Globus pallidus (tissue), 1 donor: ENCODE measurements at places on chromosomes 6 and 20.
A peak's percentile ranks its signal among the peaks of the same experiment; 100 is the strongest.

GRCh38 chr6:22025468-22026163, 271.2 kb downstream of the PRL start:
- DNase-seq, result peak; percentile 43

GRCh38 chr20:33568868-33569801, 79.2 kb downstream of the CBFA2T2 start:
- no peak for DNase-seq

GRCh38 chr6:145815309-145816274, 997 bp upstream of the FBXO30 start:
- DNase-seq, result peak; percentile 29

- no peak for DNase-seq
Observed at GRCh38 chr20:40953856-40954255, 74.8 kb upstream of the TOP1 start.

- peak; percentile 31 for DNase-seq
Observed at GRCh38 chr6:168616816-168617765, 176.1 kb downstream of the SMOC2 start.

GRCh38 chr20:42862446-42862845, 327.3 kb downstream of the PTPRT start:
- no peak for DNase-seq

DNA sequence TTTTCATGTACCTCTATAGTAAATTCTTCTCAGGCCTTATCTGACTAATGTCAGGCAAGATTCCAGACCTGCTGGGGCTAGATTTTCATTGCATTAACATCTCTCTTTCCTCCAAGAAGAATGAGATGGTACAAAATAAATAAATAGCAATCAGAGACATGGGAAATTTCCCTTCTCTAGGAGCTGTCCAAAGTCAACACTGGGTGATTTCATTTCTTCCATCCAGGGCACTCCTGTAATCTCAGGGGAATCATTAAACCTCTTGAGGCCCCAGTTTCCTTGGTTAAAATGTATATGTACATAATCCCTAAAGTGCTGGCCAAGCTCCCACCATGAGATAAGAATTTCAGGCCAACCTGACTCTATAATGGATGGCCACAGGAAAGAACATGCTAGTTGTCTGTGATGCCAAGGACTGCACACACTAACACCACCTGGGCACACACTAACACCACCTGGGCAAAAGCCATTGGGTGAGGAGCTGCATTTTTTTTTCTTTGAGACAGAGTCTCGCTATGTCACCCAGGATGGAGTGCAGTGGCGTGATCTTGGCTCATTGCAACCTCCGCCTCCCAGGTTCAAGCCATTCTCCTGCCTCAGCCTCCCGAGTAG, 912 bp downstream of the IL17F start:
- DNase-seq, result no peak

DNA sequence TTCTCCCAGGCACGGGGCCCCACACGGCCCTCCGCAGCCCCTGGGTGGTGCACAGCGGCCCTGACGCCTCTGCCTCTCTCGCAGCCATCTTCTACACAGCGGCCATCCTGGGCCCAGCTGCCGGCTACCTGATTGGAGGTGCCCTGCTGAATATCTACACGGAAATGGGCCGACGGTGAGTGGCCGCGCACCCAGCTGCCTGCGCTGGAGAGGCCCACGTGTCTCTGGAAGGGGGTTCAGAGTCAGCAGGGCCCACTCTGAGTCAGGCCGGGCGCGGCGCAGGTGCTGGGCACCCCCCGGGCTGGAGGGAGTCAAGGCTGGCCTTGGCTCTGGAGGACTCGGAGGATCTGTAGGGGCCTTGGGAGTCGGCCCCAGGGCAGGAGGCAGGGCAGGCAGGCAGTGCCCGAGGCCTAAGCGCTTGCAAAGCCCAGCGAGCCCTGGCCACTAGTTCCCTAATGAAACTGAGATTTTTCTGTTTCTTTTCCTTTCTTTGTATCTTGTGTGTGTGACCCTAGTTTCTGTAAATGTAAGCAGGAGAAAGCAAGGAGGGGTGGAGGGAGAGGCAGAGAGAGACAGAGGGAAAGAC, 16.4 kb downstream of the SLCO4A1 start:
- DNase-seq, result no peak

GRCh38 chr6:22222469-22222868, 74.4 kb downstream of the PRL start:
- no peak for DNase-seq

DNA sequence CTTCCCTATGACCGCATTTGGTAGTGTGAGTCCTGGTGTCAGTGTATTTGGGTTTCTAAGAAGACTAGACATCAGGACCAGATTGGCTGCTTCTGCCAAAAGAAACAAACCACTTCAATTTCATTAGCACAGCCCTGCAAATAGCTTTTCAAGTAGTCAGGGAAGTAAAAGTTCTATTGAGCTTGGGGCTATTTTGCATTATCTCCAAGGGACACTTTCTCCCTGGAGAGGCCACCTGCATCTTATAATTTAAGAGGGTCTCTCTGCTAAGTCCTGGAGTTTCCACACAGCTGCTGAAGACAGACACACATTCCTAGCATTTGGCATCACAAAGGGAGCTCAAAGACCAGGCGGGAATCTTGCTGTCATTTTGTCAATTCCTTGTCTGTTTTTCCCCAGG, 141.2 kb downstream of the BMP2 start:
- DNase-seq, result no peak

- no peak for DNase-seq
Observed at GRCh38 chr20:5703681-5704101, 46.5 kb upstream of the SHLD1 start.

GRCh38 chr6:130908188-130908587, 81.0 kb downstream of the SMLR1 start:
- no peak for DNase-seq

DNA sequence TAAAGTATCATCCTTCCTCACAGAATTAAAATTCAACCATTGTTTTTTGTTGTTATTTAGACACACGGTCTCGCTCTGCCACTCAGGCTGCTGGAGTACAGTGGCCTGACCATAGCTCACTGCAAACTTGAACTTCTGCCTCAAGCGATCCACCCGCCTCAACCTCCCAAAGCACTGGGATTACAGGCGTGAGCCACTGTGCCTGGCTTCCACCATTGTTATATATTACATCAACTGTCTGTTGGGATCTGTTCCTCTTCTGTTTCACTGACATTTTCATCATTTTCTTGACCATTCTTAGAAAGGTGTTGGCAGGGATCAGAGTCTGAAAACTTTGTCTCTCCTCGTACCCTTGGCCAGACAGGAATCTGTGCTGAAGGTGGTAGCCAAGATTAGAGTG, 21.3 kb upstream of the TULP1 start:
- no peak for DNase-seq

DNA sequence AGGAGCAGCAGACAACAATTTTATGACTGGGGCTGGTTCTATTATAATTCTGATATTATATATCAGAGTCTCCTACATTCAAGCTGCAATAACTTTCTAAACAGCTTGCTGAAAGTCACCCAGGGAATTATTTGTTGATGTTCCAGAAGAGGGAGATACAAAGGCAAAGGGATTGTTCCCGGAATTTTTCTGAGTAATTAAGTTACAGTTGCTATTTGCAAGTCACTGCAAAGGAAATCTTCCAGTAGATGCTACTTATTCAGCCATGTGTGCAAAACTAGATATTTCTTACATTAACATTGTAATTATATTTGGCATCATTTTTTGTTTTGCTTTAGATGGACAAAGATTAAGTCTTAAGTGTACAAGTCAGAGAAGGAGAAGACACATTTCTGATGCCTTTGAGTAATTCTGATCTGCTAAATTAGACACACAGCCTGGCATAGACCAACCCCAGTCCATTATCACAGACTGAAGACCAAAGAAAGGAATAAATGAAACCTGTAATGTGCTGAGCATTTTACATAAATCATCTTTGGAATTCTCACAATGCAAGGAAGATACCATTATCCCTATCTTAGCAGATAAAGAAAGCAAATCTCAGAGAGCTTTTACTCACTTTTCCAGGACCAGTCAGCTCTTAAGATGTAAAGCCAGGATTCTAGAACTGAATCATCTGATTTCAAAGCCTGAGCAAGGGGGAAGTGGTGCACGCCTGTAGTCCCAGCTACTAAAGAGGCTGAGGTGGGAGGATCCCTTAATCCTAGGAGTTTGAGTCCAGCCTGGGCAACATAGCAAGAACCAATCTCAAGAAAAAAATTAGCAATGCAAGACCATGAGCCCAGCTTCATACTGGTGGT, 62.6 kb upstream of the AKAP12 start:
- DNase-seq, result no peak

- DNase-seq, result peak; percentile 21
Observed at GRCh38 chr20:63434599-63435378, 37.7 kb downstream of the KCNQ2 start.

- no peak for DNase-seq
Observed at GRCh38 chr6:4817551-4817950, 41.3 kb downstream of the CDYL start.

DNA sequence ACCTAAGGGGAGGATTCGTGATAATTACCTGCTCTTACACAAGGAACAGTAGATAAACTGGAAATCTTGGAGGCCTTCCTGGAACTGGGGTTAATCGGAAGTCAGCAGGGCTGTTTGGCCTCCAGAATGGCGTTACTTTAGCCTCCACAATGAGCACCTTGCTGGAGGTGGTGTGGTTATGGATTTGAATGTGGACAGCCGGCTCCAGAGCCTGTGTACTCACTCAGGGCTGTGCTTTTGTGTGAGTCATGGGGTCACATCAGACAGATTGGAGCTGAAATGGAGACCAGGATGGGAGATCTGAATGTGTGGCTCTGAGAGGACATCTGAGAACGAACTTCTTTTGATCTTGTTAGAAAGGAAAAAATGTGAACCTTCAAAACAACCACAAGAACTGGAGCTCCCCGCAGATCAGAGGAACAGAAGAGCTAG, 30.4 kb downstream of the IGF2R start:
- DNase-seq, result no peak

DNA sequence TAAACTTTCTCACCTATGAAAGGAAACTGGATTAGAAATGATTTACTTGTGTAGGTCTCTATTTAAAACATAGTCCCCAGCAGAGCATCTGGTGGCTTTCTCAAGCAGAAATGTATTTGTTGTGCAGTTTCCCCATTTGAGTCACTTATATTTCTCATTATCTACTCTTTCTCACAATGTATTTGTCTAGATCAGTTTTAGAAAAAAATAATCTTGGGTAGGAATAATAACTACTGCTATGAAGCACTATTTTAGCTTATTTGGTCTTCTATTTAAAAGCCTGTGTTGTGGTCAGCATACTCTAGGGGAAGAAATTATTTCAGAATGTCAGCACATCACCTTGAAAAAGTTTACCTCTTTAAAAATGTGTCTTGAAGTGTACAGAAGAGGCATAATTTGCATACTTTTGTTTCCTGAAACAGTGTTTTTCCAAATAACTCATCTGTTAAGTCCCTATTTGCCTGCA, 60.9 kb upstream of the PRL start:
- no peak for DNase-seq

DNA sequence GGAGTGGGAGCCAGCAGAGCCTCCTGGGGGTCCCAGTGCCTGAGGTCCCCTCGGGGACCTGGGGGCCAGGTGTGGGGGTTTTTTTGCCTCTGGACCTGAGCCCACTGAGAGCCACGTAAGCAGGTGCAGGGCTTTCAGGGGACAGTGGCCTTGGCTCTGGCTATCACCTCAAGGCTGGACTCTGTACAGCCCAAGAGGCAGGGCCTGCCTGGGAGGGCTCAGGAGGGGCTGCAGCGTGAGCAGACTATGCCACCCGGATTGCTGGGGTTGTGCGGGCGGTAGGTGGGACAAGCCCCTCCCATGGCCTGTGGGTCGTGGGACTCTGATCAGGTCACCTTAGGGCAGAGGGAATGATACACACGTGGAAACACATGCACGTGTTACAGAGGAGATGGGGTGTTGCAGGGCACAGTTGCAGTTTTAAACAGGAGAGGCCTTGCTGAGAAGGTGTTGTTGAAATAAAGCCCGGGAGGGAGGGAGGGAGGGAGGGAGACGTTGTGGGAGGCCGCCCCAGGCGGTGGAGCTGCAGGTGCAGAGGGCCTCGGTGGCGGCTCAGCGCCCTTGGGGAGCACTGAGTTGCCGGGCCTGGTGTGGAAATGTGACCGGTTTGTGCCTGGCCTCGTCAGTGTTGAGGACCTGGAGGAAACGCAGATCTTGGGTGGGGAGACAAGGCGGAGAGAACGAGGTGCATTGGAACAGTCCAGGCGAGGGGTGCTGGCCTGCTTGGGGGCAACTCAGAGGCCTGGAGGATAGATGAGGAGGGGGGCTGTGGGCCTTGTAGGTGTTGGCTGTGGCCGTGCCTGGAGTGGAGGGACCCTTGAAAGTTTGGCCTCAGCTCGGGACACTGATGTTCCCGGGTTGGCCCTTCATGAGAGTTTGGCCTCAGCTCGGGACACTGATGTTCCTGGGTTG, 2.3 kb downstream of the TCEA2 start:
- DNase-seq, result no peak

DNA sequence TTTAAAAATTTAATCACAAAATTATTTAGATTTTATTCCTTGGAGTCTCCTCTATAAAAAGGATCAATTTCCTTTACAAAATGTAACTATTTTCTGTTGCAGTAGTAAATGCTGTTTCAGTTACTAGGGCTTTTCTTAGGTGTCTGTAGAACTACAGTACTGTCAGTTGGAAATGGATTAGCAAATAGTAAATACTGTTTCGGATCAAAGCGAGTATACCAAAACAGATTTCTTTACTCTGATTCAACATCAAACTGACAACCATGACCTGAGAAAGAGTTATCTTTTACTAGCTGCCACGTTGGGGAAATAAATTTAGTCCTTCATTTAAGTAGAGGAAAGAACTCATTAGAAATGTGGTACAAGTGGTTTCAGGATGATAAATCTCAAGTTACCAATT, 172.5 kb downstream of the HS3ST5 start:
- DNase-seq, result no peak

- DNase-seq, result peak; percentile 79
Observed at GRCh38 chr6:151389618-151390275, 1.6 kb downstream of the ZBTB2 start.

GRCh38 chr6:119483908-119484307, 134.3 kb upstream of the MAN1A1 start:
- no peak for DNase-seq

DNA sequence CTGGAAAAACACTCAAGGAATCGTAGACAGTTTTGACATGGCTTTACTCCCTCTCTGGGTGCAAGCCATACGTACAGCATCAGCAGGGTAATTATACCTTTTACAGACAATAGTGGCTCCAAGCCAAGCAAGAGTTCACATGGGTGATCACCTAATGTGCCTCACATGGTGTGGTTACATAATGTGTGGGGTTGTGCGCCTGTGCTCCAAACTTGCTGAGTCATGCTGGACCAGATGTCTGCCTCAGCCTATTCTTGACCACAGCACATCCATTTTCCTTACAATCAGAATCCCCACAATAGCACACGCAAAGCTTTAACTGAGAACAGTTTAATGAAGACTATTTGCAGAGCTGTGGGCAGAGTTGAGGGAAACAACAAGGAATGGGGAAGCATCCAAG, 74.5 kb downstream of the ALDH8A1 start:
- DNase-seq, result no peak

GRCh38 chr6:107132330-107132954, 17.1 kb upstream of the BEND3 start:
- no peak for DNase-seq
